Activated CD8-positive, alpha-beta T cell treated with anti-CD3 and anti-CD28 coated beads, Interleukin-2, amount 10 ng/mL, durations not matched to agents 7 days and 5 days (primary cell): ENCODE measurements at places on chromosomes 5 and 9.

GRCh38 chr5:150263801-150264621 is 25.6 kb downstream of the CAMK2A start:
- H3K36me3 ChIP-seq, result no peaks in the 10 kb centered on the region
- no peak overlapping the region for H3K4me3 ChIP-seq
- peaks cover 3% of the 10 kb centered on the region for H3K27me3 ChIP-seq
- DNase-seq, result no peak
- no peak overlapping the region for H3K27ac ChIP-seq

GRCh38 chr9:92737611-92738299 is 26.9 kb downstream of the BICD2 start:
- no peak for DNase-seq
- H3K4me1 ChIP-seq, result peaks cover 43% of the 10 kb centered on the region
- H3K36me3 ChIP-seq, result peaks cover 2% of the 10 kb centered on the region
- H3K27ac ChIP-seq, result no peak overlapping the region

DNA sequence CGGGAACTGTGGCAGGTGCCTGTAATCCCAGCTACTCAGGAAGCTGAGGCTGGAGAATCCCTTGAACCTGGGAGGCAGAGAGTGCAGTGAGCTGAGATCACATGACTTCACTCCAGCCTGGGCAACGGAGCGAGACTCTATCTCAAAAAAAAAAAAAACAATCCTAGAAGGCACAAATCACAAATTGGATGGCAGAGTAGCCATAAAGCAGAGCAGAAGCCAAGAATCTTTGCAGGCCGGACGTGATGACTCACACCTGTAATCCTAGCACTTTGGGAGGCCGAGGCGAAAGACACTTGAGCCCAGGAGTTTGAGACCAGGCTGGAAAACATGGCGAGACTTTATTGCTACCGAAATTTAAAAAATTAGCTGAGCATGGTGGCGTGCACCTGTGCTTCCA is 9.2 kb upstream of the FUBP3 start:
- H3K36me3 ChIP-seq, result no peaks in the 10 kb centered on the region
- H3K27ac ChIP-seq, result no peak overlapping the region
- peaks cover 2% of the 10 kb centered on the region for H3K27me3 ChIP-seq
- no peak for DNase-seq
- H3K4me1 ChIP-seq, result no peaks in the 10 kb centered on the region

DNA sequence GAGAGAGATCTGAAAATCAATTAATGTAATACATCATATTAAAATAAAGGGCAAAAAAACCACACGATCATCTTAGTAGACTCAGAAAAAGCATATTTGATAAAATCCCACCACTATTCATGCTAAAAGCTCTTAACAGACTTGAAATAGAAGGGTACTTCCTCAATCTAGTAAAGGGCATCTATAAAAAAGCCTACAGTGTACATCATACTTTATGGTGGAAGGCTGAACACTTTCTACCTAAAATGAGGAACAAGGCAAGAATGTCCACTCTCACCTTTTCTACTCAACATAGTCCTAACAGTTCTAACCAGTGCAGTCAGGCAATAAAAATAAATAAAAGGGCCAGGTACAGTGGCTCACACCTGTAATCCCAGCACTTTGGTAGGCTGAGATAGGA is 38.9 kb downstream of the POLK start:
- H3K4me1 ChIP-seq, result no peaks in the 10 kb centered on the region
- no peaks in the 10 kb centered on the region for H3K27me3 ChIP-seq
- DNase-seq, result no peak

- no peaks in the 10 kb centered on the region for H3K27me3 ChIP-seq
- no peak overlapping the region for H3K27ac ChIP-seq
- no peak overlapping the region for H3K4me3 ChIP-seq
- H3K4me1 ChIP-seq, result peaks cover 19% of the 10 kb centered on the region
- no peaks in the 10 kb centered on the region for H3K36me3 ChIP-seq
Measured at GRCh38 chr9:77841739-77842386, 189.7 kb downstream of the GNAQ start.

DNA sequence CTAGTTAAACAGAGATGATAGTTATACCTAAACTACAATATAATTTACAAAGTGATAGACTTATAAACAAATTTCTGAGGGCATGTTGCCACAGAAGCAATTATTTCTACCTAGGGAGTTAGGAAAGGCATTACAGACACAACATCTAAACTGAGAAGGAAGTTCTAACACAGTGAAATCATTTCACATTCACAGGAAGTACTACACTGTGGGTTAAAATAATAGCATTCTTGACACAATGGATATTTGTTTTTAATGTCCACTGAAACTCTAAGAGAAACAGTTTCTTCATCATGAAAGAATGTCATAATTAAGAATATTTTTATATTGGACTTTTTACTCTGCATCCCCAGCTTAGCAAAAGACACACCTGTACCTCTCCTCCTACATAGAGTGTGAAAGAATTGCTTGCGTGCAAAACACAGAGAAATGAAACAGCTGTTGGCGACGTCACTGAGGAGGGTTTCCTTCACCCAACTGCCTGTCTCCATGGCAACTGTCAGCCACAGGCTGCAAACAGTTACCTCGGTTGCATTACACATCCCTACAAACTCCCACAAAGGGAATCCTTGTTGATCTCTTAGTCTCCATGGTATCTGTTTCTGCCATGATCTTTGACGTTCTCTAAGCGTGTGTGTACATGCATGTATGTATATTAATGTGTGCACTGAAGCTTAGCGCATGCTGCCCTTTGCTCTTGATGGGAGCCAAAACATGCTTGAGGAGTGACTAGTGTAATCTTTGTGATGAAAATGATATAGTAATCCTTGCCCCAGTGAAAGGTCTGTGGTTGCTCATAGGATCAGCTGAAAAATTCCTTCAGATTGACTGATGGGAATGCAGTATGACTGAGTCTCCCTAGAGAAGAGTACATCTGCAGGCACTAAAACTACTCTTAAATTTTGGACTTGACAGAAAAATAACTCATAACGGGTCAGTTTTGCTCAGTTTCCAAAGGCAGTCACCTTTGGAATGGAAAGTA is 168.5 kb downstream of the ACTL7B start:
- H3K4me3 ChIP-seq, result no peak overlapping the region
- H3K27ac ChIP-seq, result no peak overlapping the region
- H3K36me3 ChIP-seq, result no peaks in the 10 kb centered on the region
- DNase-seq, result no peak
- H3K4me1 ChIP-seq, result no peaks in the 10 kb centered on the region

- H3K36me3 ChIP-seq, result no peaks in the 10 kb centered on the region
- H3K27me3 ChIP-seq, result peaks cover 2% of the 10 kb centered on the region
- DNase-seq, result no peak
- no peak overlapping the region for H3K4me3 ChIP-seq
- H3K4me1 ChIP-seq, result no peaks in the 10 kb centered on the region
Measured at GRCh38 chr5:33408816-33409215, 31.9 kb upstream of the TARS1 start.

GRCh38 chr9:106885451-106885850 is 22.5 kb downstream of the ZNF462 start:
- no peak overlapping the region for H3K27ac ChIP-seq
- H3K27me3 ChIP-seq, result no peaks in the 10 kb centered on the region
- H3K4me1 ChIP-seq, result no peaks in the 10 kb centered on the region
- H3K36me3 ChIP-seq, result no peaks in the 10 kb centered on the region
- no peak for DNase-seq
- H3K4me3 ChIP-seq, result no peak overlapping the region

DNA sequence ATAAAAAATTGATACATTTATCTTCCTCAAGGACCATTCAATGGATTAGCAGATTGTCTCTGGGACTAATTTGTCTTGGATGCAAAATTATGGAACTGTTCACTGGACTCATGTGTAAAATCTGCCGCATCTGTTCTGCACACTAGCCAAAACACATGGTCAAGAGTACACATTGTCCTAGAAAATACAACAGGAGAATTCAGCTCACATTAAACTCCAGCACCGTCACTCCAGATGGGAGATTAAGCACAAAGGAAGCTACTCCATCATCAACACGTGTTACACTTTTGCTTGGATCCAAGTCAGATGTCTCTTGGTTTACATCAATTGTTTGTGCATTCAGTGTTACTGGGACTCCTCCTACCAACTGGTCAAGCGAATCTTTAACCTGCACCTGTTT is 28.8 kb downstream of the C5 start:
- no peaks in the 10 kb centered on the region for H3K36me3 ChIP-seq
- H3K4me1 ChIP-seq, result no peaks in the 10 kb centered on the region
- DNase-seq, result no peak
- H3K27ac ChIP-seq, result no peak overlapping the region

DNA sequence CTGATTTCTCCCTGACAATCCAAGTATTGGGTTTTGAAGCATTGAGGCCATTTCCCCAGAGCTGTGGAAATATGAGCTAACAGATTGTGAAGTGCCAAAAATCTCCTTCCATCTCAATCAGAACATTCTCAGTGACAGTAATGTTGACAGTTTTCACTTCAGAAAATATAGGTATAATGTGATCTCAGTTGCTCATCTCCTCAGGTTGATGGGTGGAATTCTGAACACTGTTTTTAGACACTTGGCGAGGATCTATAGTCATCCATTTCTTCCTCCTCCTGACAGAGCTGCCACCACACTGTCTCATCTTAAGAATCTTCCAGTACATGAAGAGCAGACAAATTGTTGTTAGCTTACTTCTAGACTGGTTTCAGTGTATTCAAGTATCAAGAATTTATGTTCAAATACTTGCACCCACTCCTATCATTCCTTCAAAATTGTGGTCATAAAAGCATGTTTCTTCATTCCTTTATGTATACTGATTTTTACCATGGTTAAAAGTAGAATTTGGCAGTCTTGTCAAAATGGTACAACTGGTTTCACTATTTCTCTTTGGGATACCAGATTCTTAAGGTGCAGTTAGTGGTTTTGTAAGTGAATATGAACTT is 199.7 kb upstream of the TLE4 start:
- no peaks in the 10 kb centered on the region for H3K36me3 ChIP-seq
- no peak overlapping the region for H3K27ac ChIP-seq
- no peak for DNase-seq
- no peaks in the 10 kb centered on the region for H3K4me1 ChIP-seq

GRCh38 chr5:177329883-177330282 is 18.2 kb upstream of the MXD3 start:
- no peak overlapping the region for H3K4me3 ChIP-seq
- peaks cover 45% of the 10 kb centered on the region for H3K36me3 ChIP-seq

GRCh38 chr9:71908825-71909224 is 2.2 kb downstream of the ABHD17B start:
- peaks cover 34% of the 10 kb centered on the region for H3K36me3 ChIP-seq
- peak overlapping the region; percentile 100 for H3K4me3 ChIP-seq
- DNase-seq, result no peak

GRCh38 chr5:158292981-158293380 is 434.0 kb upstream of the CLINT1 start:
- H3K27ac ChIP-seq, result no peak overlapping the region
- H3K4me3 ChIP-seq, result no peak overlapping the region
- no peak for DNase-seq

DNA sequence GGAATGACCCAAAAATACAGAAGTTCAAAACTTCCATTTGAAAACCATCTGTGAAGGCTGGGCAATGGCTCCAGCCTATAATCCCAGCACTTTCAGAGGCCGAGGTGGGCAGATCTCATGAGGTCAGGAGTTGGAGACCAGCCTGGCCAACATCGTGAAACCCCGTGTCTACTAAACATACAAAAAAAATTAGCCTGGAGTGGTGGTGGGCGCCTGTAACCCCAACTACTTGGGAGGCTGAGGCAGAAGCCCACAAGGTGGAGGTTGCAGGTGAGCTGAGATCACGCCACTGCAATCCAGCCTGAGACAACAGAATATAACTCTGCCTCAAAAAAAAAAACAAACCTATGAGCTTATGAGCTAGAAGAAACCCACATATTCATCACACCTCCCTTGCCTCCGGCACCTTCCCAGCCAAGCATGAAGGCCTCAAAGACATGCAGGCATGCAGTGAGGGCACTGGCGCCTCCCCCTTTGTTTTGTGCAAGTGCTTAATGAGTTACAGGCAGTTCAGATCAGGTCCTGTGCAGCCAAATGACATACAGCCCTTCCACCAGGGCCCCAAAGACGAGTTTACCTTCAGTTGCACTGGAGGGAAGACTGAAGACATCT is 9.9 kb downstream of the HNRNPH1 start:
- peaks cover 74% of the 10 kb centered on the region for H3K4me1 ChIP-seq
- no peak for DNase-seq
- H3K27ac ChIP-seq, result peak overlapping the region; percentile 58
- H3K36me3 ChIP-seq, result peaks cover 82% of the 10 kb centered on the region
- H3K27me3 ChIP-seq, result no peaks in the 10 kb centered on the region
- no peak overlapping the region for H3K4me3 ChIP-seq

- no peak overlapping the region for H3K4me3 ChIP-seq
- no peaks in the 10 kb centered on the region for H3K36me3 ChIP-seq
- peaks cover 30% of the 10 kb centered on the region for H3K27me3 ChIP-seq
- no peak overlapping the region for H3K27ac ChIP-seq
- H3K4me1 ChIP-seq, result no peaks in the 10 kb centered on the region
- DNase-seq, result no peak
Measured at GRCh38 chr5:148986636-148987035, 76.2 kb downstream of the SH3TC2 start.

- H3K4me1 ChIP-seq, result no peaks in the 10 kb centered on the region
- H3K27me3 ChIP-seq, result no peaks in the 10 kb centered on the region
- H3K36me3 ChIP-seq, result no peaks in the 10 kb centered on the region
- H3K27ac ChIP-seq, result no peak overlapping the region
- no peak overlapping the region for H3K4me3 ChIP-seq
Measured at GRCh38 chr9:84567805-84568204, 101.7 kb upstream of the NTRK2 start.
